ENCODE measurements at places on chromosomes 2 and 18. TPM values are rescaled to one million over a fixed set of nuclear protein-coding genes. Genes with fewer than 3 reads are reported as not detected.

DNA sequence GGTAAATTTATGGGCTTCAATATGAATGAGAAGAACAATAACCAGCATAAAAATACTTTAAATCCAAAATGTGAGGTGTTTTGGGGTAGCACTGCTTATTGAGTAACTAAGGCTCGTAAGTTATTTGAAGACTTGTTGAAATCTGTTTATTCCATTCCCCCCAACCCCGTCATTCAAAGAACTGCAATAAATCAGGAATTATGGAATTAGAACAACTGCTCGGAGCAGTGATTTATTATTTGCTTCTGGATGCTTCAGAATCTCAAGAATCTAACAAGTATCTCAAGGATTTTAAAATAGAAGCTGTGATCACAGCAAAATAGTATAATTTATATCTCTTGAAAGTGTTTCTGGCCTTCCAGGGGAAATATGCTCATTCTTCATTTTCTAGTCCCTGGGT is 86.8 kb downstream of the EML6 start:
- no peak for DNase-seq

Gene ZBTB7C
- polyA plus RNA-seq: 1.1 TPM

- DNase-seq: no peak
Observed at GRCh38 chr2:98869870-98870269, 66.2 kb downstream of the CRACDL start.

Gene PARD3B
- 11.5 TPM for polyA plus RNA-seq

DNA sequence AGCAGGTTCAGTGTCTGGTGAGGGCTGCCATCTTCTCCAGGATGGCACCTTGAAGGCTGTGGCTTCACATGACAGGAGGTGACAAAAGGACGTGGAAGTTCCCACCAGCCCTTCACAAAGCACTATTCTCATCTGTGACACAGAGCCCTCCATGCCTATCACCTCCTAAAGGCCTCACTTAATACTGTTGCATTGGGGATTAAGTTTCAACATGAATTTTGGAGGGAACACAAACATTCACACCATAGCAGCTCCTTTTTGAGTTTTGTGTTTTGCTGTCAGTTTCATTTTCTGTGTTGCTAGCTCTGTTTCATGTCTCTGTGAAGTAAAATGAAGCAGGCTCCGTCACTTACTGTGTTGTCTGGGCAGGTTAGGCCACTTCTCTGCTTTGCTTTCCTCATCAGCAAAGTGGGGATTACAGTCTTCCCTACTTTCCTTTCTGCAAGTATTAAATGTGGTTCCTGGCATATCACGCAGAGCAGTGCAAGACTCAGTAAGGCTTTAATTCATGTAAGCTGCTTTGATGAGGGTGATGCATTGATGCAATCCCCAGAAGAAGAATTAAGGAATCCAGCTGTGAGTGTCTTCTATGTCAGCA is 31.6 kb downstream of the LIMS1 start:
- no peak for DNase-seq

GRCh38 chr2:119349289-119349688 is 17.3 kb downstream of the C2orf76 start:
- DNase-seq: no peak

GRCh38 chr2:234978466-234979203 is 26.8 kb downstream of the SH3BP4 start:
- DNase-seq: no peak

GRCh38 chr18:46829947-46830346 is 73.1 kb upstream of the ST8SIA5 start:
- no peak for DNase-seq

Gene DSG1
- polyA plus RNA-seq: 0.10 TPM

Gene C2orf49
- polyA plus RNA-seq: 16.9 TPM

GRCh38 chr2:221364672-221365071 is 207.4 kb downstream of the EPHA4 start:
- no peak for DNase-seq

DNA sequence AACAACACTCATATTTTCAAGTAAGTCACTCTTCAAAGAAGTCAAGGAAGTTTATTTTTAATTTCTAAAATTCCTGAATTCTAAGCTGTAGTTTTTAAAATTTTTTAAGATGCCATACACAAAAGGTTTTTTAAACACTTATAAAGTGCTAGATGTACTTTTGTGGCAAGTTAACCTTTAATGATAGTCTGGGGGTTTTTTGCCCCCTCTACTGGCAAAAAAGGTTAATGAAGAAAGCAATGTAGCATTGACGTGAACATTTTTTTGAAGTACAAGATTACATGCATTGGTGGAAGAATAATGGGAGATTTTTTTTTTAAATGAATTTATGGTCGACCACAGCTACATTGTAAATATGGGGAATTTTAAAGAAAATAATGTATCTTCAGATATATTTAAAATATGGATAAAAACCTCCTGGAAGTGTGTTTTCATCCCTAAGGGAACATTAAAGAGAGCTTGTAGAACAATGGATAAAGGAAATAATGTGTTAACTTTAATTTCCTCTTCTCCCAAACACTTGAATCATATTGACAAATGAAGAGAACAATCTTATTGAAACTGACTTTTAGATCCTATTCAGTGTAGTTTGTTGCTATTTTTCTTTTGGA is 12.6 kb downstream of the ITPRID2 start:
- DNase-seq: peak; percentile 45

DNA sequence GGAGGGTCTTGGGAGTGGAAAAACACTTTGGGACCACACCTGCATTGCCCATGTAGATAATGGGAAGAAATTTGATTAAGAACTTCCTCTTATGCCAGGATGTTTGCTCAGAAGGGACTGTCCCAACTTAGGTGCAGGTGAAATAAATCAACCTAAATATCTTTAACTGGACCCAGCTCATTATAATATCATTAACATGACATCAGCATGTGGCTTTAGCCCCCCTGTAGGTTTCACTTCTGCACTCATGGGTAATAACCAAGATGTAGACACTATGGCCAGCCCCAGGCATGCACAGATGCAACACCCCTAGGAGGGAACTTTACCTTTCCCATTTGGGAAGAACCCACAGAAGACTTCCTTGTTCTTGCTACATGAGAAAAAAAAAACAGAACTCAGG is 227.4 kb upstream of the ZNF804A start:
- DNase-seq: no peak

GRCh38 chr2:147197754-147198483 is 646.9 kb upstream of the ACVR2A start:
- no peak for DNase-seq

Gene SLC9A2
- 1.1 TPM for polyA plus RNA-seq

GRCh38 chr2:9029721-9030120 is 26.2 kb upstream of the MBOAT2 start:
- DNase-seq: no peak

Gene RETREG2
- polyA plus RNA-seq: 90.7 TPM

DNA sequence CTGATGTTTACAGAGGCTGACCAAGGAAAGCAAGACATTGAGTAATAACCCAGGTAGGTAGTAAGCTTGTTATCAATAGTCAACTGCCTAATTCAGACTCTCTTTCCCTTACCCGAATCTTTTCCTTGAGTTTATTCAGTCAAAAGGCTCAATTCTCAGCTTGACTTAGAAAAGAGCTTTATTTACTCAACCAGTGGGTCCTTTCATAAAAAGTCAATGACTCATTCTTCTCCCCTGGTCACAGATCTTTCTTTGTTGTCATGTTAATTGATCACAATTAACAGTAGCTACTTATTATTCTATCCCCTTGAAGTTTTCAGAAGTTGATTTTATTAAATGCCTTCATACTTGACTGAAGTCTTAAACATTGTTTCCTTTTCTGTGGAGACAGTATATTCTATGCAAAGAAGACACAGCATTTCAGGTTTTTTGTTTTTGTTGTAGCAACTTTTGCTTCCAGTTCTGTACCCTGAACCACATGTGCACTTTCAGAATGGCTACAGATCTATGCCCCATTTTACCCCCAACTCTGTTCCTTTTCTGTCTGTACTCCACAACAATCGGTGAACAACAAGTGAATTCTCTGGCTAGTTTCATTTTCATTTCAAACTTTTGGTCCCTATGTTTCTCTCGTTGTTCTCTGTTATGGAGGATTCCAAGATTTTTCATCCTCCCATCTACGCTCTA is 428.3 kb downstream of the NCKAP5 start:
- no peak for DNase-seq

Gene CCDC121
- 5.4 TPM for polyA plus RNA-seq

- no peak for DNase-seq
Observed at GRCh38 chr2:113776949-113777348, 20.5 kb upstream of the SLC35F5 start.

DNA sequence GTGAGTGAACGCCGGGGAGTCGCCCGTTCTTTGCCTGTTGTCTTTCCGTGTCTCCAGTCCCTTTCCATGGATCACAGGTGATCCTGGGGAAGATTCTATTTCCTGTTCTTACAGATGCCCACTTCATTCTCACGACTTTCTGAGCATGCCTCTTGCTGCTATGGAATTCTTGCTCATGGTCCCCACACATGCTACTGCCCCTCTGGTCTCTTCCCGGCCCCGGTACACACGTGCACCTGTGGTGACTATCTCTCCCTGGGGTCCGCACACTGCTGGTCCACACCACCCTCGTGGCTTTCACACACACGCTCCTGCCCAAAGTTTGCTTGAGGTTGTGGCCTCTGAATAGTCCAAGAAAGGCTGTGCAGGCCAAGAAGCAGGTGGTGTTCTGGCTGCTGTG is 67.9 kb upstream of the ALKAL2 start:
- DNase-seq: no peak

Gene FOXD4L1
- not detected for polyA plus RNA-seq

DNA sequence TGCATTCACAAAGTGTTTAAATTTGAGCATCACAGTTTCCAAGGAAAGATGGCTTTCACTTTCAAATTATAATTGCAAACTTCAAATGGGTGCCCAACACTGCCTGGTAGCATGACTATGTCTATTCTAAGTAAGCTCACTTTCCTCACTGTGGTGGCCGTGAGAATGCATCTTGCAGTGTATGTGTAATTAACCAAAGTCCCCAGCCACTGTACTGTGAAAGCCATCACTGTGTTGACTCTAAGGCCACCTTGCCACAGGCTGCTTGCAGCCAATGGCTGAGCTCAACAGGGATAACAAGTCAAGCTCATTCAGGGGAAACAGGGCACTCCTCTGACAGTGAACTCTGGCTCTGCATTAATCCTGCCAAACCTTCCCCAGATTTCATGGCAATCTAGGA is 43.3 kb upstream of the LGALSL start:
- DNase-seq: no peak

- DNase-seq: no peak
Observed at GRCh38 chr2:160419776-160420505, 73.7 kb downstream of the RBMS1 start.
